ENCODE measurements at places on chromosomes 3 and 15.

- DNase-seq, result no peak
Measured at GRCh38 chr3:13894096-13894806, 14.4 kb upstream of the WNT7A start.

- DNase-seq, result no peak
Measured at GRCh38 chr3:119751423-119751822, 30.5 kb upstream of the NR1I2 start.

- peak; percentile 66 for DNase-seq
Measured at GRCh38 chr15:40439960-40440742, 602 bp upstream of the BAHD1 start.

- DNase-seq, result no peak
Measured at GRCh38 chr3:148601766-148602685, 95.7 kb upstream of the AGTR1 start.

GRCh38 chr3:159417761-159418160 lies 570.9 kb upstream of the IL12A start:
- no peak for DNase-seq

DNA sequence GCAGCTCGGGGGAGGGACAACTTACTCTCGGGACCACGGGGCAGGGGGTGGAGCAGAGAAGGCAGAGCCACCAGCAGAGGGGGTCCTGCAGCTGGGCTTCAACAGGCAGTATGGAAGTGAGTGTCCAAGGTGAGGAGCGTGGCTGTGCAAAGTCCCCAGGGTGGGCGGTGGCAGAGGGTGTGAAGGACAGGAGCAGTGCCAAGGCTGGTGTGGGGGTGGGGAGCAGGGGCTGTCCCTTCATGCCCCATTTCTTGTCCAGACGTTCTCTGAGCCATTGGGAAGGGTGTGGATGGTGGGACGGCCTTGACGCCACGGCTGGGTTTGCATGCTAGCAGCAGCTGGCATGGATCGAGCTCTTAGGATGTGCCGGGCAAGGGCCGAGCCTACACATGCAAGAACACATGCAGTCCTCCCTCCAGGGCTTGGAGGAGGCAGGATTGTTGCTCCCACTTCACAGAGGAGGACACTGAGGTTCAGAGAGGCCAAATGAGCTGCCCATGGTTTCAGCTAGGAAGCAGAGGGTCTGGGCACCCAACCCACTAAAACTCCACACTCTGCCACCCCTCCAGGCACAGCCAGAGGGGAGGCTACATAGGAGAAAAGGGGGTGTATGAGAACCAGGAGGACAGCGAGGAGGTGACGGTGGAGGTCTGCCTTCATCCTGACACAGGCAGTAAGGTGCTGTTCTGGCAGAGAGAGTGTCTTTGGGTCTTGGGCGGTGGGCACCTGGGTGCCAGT lies 93.6 kb downstream of the TBC1D2B start:
- no peak for DNase-seq

DNA sequence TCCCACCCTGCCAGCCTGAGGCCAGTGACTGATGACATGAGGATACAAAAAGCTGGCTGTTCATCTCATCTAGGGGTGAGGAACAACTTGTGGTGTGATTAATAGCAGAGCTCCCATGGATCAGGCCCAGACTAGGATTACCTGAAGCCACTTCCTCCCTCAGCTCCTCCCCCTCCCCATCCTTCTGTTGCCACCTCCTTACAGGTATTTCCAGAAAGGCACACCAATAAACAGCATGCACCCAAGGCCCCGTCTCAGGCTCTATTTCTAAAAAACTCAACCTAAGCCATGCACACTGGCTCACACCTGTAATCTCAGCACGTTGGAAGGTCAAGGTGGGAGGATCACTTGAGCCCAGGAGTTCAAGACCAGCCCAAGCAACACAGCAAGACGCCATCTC lies 54.1 kb downstream of the SRGAP3 start:
- DNase-seq, result no peak

DNA sequence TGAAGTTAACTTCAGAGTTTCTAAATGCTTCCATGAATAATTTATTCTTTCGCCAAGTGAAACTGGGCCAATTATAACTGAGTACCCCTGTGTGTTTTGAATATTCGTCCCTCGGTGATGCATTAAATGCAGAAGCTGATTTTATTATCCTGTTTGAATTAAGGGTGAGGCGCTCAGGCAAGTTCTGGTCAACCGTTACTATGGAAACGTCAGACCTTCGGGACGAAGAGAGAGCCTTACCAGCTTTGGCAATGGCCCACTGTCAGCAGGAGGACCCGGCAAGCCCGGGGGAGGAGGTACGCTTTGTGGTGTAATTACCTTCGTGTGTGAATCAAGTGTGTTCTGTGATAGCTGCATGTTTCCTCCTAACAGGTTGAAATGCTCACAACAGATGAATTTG lies 239.8 kb downstream of the ITPR1 start:
- no peak for DNase-seq

GRCh38 chr3:66827726-66828125 lies 170.4 kb upstream of the KBTBD8 start:
- DNase-seq, result no peak

GRCh38 chr3:187044867-187045552 lies 94.3 kb downstream of the RPL39L start:
- no peak for DNase-seq

GRCh38 chr3:61979638-61980037 lies 393.7 kb downstream of the FEZF2 start:
- DNase-seq, result no peak

DNA sequence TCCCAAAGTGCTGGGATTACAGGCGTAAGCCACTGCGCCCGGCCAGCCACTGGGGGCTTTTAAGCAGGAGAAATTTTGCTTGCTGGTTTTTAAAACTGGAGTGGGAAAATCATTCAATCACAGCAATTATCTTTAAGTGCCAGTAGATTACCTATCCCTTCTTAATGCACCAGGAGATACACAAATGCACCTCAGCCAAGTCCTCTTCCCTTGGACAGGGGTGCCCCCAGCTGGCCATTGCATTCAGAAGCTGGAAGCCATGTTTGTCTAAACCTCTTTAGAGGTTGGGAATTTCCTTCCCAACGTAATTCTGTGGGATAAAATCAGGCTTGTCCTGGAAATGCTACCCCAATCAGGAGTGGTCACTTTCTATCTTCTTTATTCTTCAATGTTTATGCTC lies 26.6 kb downstream of the MIX23 start:
- peak; percentile 54 for DNase-seq

DNA sequence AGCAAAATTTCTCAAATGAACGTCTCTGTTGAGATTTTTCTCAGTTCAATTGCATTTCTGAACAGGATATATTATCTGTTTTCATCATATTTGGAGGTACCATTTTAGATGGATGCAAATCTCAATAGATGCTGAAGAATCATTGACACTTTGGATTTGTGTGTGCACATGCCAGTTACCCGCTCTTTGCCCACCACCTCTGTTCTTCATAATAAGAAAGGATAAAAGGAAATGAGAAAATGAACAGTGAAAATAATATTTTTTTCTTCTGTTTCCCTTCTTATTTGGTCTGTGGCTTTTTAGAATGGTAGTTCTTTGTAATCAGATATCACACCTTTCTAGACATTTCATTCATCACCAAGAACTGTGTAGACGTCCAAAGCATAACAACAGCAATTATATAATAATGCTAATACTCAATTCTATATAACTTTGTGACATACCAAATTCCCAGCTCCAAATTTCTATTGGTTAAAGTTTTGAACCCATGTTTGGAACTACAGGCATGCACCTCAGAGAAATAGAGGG lies 256.7 kb upstream of the SATB1 start:
- DNase-seq, result no peak

GRCh38 chr3:124775877-124776276 lies 45.6 kb downstream of the UMPS start:
- DNase-seq, result no peak

DNA sequence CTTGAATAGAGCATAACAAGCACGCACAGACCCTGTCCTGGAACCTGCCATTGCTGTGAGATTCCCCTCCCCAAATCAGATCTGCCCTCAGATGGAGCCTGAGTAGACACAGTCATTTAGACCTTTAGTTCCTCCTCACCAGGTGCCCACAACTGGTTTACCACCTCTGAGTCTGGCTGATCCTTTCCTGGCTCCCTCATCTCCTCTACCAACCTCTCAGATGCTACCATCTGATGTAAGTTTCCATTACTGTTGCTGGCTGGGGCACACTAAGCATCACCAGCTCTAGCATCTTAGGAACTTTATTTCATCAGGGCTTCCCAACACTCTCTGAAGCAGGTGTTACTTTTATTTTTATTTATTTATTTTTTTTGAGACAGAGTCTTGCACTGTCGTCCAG lies 288.3 kb downstream of the TLE3 start:
- no peak for DNase-seq

GRCh38 chr3:185727873-185728272 lies 97.0 kb downstream of the IGF2BP2 start:
- DNase-seq, result no peak

DNA sequence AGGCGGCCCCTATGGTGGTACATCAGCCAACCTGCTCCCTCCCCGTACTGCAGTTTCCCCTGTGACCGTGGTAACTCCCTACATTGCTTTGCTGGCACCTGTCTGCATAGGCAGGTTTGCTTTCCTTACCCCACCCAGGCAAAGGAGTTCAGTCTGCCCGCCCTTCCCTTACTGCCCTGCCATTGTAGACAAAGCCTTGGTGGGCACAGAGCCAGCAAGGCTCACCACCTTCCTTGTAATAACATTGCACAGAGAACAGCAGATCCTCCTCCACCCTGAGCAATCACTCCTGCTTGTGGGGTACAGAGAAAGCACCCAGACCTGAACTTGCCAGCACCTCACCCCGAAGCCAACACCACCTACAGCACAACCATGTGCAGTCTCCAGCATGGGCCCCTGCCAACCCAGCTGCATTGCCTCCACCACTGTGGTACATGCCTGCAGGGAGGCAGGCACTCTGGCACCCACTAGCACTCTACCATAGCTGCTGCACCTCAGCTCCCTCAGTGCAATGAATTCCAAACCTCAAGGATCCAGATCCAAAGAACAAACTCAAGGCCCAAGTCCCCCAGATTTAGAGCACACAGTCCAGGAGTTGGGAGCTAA lies 192.7 kb upstream of the KCNMB2 start:
- DNase-seq, result no peak

GRCh38 chr3:171346019-171346418 lies 114.2 kb downstream of the TNIK start:
- no peak for DNase-seq

- DNase-seq, result no peak
Measured at GRCh38 chr3:65779390-65779789, 259.3 kb downstream of the MAGI1 start.

DNA sequence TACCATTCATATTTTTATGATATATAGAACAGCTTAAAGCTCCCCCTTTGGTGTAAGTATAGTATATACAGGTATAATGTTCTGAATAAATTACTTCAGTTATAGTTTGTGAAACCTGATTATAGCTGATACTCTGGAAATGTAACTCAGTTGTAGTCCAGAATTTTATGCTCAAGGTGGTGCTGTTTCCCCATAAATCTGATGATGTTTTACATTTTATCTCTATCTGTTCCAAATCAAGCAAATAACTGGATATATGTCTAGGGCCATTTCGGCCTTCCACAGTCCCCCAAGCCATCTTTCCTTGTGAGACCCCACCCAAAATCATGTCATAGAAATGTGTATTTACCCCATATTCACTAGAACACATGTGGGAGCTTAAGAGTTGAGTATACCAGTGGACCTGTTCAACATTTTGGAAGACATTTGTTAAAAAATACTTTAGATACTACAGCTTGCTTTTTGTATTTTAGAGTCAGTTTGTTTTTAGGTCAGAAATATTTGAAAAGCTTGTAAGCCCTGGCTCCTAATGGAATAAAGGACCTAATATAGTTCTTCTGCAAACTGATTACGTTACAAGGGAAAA lies 107.1 kb downstream of the ATG7 start:
- DNase-seq, result peak; percentile 70

DNA sequence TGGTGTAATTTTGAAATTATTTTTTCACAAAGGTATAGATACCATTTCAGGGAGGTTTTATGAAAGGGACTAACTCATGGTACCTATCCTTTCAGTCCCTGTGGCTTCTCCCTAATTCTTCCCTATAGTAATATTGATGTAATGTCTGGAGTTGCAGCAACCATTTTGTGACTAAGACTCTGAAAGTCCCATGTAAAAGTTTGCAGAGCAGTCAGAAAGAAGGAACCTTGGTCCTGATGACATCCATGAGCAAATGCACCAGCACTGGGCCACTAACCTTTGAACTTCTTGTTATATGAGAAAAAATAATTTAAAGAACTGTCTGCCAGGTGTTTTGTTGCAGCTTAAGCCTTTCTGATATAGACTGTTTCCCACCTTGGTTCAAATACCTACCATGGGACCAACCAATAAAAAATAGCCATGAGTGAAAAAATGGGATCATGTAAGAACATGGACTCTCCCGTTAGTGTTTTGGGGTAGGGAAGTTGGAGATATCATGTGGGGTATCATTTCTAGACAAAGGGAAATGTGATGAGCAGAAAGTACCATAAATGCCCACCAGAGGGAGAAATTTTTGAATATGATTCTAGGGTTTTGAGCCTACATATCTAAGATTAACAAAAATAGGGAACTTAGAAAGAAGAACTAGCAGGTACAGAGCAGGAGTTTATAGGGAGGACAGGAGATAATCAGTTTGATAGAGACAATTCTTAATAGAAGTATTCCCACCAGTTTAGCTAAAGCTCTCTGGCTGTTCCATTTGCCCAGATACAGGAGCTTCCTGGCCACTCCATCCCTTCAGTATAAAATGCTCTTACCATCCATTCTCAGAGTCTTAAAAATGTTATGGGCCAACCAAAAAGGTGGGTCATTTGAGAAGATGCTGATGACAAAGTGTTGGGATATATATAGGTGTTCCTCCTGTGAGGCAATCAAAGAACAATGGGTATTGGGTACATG lies 3.4 kb upstream of the CPOX start:
- peak; percentile 83 for DNase-seq

- DNase-seq, result peak; percentile 78
Measured at GRCh38 chr3:58532794-58533220, 4.2 kb downstream of the ACOX2 start.

- DNase-seq, result no peak
Measured at GRCh38 chr3:195410546-195410945, 32.3 kb downstream of the ACAP2 start.

GRCh38 chr15:64180235-64180824 lies 17.5 kb upstream of the PPIB start:
- no peak for DNase-seq

GRCh38 chr3:123229145-123229544 lies 27.4 kb downstream of the SEC22A start:
- peak; percentile 4 for DNase-seq

DNA sequence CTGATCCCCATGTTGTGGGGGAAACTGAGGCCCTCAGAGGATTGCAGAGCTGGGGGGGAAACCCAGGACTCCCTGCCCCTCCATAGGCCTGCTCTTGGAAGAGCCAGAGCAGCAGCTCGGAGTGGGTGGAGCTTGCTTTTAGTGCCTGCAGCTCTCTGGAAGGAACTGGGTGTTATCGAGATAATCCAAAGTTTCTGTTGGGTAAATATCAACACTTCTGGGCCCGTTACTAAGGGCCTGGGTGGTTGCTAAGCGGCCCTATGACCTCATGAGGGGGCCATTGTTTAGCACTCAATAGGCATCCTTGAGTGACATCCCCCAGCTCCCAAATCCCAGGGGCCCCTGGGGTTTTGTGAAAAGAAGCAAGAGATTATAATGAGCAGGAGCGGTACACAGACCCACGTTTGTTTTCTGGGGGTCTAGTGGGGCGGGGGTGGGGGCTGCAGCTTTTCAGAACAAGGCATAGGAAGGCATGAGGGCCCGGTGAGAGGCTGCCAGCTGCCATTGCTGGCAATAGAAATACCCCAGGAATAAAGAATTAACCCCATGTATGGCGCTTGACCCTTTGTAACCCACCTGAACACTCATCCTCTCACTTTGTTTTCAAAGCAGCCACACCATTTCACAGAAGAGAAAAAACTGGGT lies 48.3 kb upstream of the ATP2B2 start:
- peak; percentile 93 for DNase-seq

GRCh38 chr3:150286390-150287147 lies 121.5 kb upstream of the TSC22D2 start:
- peak; percentile 59 for DNase-seq
